ENCODE measurements at places on chromosomes 1 and 21.

- no peaks in the 10 kb centered on the region for H3K27me3 ChIP-seq
- no peak overlapping the region for H3K4me3 ChIP-seq
- H3K4me1 ChIP-seq: peaks cover 33% of the 10 kb centered on the region
- peak overlapping the region; percentile 92 for H3K27ac ChIP-seq
Observed at GRCh38 chr1:25695090-25695770, 78.6 kb downstream of the MAN1C1 start.

GRCh38 chr1:222754366-222755139 lies 17.6 kb downstream of the FAM177B start:
- H3K27me3 ChIP-seq: no peaks in the 10 kb centered on the region
- H3K36me3 ChIP-seq: no peaks in the 10 kb centered on the region
- no peak overlapping the region for H3K27ac ChIP-seq
- peak; percentile 62 for DNase-seq
- H3K4me3 ChIP-seq: no peak overlapping the region

GRCh38 chr1:97186381-97186780 lies 464.8 kb downstream of the PTBP2 start:
- H3K36me3 ChIP-seq: no peaks in the 10 kb centered on the region
- H3K4me1 ChIP-seq: no peaks in the 10 kb centered on the region
- no peak for DNase-seq
- H3K27ac ChIP-seq: no peak overlapping the region
- H3K4me3 ChIP-seq: no peak overlapping the region
- no peaks in the 10 kb centered on the region for H3K27me3 ChIP-seq

DNA sequence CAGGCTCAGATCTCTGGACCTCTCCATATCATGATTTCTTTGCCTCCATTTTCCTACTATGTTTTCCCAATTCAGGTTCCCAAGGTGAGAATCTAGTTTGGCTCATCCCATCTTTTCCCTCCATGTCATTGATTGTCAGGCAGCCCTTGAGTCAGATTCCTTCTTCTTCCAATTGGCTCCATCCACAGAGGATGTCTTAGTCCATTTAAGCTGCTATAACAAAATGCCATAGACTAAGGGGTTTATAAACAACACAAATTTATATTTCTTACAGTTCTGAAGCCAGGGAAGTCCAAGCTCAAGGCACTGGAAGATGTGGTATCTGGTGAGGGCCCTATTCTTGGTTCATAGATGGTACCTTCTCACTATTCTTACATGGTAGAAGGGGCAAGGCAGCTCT lies 42.8 kb upstream of the SLC2A1 start:
- no peaks in the 10 kb centered on the region for H3K27me3 ChIP-seq
- H3K27ac ChIP-seq: no peak overlapping the region
- H3K36me3 ChIP-seq: no peaks in the 10 kb centered on the region

- no peaks in the 10 kb centered on the region for H3K36me3 ChIP-seq
- H3K27ac ChIP-seq: no peak overlapping the region
- H3K27me3 ChIP-seq: no peaks in the 10 kb centered on the region
- no peak for DNase-seq
- H3K4me1 ChIP-seq: no peaks in the 10 kb centered on the region
Observed at GRCh38 chr1:14517841-14518180, 80.7 kb upstream of the KAZN start.

DNA sequence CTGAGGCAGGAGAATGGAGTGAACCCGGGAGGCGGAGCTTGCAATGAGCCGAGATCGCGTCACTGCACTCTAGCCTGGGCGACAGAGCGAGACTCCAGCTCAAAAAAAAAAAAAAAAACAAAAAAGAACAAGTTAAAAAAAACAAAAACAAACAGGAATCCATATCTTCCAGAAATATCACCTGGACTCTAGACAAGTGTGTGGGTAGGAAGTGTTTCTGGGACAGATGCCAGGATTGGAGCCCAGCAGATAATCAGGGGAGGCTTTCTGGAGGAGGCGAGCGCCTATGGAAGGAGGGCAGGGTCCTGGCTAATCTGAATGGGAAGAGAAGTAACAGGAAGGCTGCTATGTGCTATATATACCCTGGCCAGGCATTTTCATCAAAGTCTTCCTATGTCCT lies 43.6 kb upstream of the SYNC start:
- H3K27me3 ChIP-seq: no peaks in the 10 kb centered on the region
- no peak for DNase-seq
- H3K4me3 ChIP-seq: no peak overlapping the region
- peak overlapping the region; percentile 47 for H3K27ac ChIP-seq

DNA sequence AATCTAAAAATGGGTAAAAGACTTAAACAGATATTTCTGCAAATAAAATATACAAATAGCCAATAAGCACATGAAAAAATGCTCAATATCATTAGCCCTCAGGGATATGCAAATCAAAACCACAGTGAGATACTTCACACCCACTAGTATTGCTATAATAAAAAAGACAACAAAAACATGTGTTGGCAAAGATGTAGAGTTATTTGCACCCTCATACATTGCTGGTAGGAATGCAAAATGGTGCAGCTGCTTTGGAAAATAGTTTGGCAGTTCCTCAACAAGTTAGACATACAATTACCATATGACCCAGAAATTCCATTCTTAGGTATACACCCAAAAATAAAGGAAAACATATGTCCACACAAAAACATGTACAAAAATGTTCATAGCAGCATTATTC lies 30.2 kb downstream of the ZZZ3 start:
- no peaks in the 10 kb centered on the region for H3K36me3 ChIP-seq
- DNase-seq: no peak
- peaks cover 12% of the 10 kb centered on the region for H3K4me1 ChIP-seq
- H3K27me3 ChIP-seq: no peaks in the 10 kb centered on the region
- H3K27ac ChIP-seq: no peak overlapping the region

DNA sequence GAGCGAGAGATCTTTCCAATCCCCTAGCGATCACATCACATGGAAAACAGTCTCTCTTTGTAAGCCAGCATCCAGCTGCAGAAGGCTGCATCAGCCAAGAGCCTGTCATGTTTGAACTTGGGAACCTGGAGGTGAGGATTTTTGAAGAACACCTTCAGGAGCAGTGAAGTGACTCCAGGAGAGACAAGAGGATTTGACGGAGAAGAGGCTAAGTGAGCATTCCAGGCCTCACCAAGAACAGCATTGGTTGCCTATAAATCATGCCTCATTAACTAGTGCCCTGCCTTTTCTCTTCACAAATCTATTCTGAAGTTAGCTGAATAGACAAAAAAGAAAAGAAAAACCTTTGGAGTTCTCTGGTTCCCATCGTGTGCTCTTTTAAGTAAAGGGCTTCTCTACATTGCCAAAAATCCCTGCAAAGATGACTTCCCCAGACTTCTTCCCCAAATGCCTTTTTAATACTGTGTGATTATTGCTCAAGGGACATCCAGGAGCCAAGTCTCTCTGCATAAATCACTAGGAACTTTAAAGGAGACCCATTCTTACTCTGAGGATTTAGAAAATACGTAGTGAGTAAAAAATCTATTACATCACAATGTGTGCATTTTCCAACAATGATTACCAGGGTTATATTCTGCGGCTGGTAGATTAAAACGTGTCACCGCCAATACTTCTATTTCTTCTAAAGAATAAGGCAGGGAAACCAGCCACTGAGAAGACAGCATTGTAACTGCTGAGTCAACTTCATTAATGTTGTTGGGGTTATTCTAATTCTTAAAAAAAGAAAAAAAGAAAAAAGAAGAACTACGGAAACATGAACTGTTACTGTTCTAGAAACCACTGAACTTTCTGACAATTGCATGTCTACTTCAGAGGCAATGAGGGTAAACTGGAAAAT lies 95.2 kb downstream of the KIF14 start:
- H3K4me1 ChIP-seq: no peaks in the 10 kb centered on the region
- DNase-seq: no peak
- H3K27me3 ChIP-seq: no peaks in the 10 kb centered on the region
- H3K36me3 ChIP-seq: no peaks in the 10 kb centered on the region

Measured in adrenal gland (tissue), 19 donors.